ENCODE measurements at places on chromosomes 5 and 9.

GRCh38 chr5:76947082-76947503 lies 5.8 kb upstream of the CRHBP start:
- DNase-seq: no peak

DNA sequence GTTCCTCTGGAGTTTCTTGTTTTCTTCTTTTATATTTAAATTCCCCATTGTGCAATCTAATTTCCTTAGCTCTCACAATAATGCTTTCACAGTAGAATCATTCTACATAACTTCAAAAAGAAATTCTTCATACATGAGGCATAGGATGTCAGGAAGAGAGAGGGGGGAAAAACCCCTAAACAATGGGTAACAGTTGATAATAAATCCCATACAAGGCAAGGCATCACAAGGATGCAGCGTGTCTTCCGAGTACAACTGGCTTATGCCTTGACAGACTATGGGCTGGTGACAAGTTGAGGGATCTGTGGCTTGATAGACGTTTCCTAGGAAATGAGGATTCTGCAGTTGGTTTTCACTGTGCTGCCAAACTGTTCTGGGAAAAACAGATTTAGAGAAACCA lies 247.4 kb downstream of the ARL15 start:
- DNase-seq: no peak

DNA sequence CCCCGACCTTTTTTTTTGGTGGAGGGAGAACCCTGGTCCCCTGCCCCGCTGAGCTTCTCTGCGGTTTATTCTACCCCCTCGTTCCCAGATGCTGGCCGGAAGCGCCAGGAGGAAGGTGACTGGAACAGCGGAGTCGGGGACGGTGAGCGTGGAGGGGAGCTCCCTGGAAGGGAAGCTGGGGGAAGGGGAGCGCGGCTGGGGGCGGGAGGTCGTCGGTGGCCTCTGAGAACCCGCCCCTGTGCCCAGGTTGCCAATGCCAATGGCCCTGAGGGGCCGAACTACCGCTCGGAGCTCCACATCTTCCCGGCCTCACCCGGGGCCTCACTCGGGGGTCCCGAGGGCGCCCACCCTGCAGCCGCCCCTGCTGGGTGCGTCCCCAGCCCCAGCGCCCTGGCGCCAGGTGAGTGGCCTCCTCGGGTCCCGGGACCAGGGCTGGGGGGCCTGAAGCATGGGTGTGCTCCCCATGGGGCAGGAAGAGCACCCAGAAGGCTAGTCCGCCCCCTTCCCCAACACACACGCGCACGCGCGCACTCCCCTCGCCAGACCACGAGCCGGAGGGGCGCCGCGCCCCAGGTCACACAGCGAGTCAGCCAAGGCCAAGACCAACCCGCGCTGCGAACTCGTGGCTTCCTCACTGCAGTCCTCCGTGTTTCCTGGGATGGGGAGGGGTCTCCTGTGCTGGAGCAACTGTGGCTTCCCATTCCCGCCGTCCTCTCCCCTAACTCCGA lies 10.6 kb downstream of the MYOZ3 start:
- DNase-seq: no peak

DNA sequence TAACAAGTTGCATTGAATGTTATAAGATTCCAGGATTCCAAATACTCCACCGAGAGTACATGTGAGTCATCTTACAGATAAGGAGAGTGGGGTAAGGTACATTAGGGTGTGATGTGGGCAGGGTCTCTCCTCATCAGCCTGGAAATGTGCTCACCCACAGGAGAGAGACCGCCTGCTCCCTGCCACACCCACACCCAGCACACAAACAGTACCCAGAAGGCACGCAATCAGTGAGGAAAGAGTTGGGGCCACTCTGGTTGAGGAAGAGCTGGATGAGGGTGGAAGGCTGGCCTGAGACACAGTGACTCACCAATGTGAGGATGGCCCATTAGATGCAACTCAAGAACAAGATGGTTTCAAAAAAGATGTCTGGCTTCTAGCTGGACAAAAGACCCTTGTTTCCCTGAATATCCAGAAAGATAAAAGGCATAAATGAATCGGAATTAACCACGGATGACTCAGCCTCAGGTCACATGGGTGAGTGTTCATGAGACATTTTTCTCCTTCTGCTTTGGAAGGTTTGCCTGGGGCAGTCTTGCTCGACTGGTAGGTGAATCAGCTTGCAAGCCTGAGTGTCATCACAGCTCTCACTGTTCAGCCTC lies 51.1 kb upstream of the LHFPL2 start:
- no peak for DNase-seq

- DNase-seq: no peak
Measured at GRCh38 chr9:15178631-15179030, 128.4 kb downstream of the TTC39B start.

DNA sequence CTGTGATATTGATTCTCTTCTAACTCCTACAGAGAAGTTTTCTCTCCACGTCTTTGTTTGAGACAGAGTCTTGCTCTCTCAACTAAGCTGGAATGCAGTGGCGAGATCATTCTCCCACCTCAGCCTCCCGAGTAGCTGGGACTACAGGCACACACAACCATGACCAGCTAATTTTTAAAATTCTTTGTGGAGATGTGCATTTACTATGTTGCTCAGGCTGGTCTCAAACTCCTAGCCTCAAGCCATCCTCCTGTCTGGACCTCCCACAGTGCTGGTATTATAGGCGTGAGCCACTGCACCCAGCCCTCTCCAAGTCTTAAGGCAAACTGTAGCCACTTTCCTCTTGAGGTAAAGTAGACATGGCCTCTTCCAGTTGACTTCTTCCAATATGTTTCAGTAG lies 72.2 kb downstream of the SNX18 start:
- DNase-seq: no peak

DNA sequence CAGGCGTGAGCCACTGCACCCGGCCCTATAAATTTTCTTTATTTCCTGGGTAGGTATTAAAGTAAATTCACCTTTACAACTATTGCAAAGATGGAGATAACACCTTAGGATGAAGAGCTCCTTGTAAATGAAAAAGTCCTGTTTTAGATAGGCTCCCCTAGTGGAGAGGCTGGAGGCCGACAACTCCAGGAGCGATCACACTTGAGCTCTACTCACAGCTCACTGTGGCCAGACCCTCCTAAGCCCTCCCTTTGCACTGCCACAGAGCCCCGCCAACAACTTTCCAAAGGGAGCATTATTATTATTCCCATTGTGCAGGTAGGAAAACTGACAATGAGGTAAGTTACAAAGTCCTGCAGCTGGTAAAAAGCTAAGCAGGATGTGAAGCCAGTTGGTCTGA lies 139.1 kb upstream of the ERCC6L2 start:
- DNase-seq: no peak

DNA sequence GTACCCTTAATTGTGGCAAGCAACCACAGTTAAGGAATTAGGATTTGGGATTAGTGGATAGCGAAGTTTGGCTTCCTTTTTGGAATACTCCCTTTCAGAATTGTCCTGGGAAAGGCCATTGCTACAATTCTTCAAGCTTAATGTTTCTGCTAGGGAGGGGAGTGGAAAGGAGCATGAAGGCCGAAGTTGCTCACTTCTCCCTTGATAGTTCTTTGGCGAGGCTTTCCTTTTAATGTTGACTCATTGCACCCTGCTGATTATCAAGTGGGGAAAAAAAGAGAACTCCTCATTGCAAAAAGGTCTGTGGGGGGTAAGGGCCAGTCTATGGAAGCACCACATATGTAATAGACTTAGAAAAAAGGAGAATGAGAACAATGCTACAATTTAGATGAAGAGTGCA lies 30.7 kb downstream of the GRIN3A start:
- DNase-seq: no peak

GRCh38 chr9:132857031-132857430 lies 21.1 kb downstream of the AK8 start:
- DNase-seq: no peak

- no peak for DNase-seq
Measured at GRCh38 chr5:148776780-148777179, 49.6 kb upstream of the ADRB2 start.

DNA sequence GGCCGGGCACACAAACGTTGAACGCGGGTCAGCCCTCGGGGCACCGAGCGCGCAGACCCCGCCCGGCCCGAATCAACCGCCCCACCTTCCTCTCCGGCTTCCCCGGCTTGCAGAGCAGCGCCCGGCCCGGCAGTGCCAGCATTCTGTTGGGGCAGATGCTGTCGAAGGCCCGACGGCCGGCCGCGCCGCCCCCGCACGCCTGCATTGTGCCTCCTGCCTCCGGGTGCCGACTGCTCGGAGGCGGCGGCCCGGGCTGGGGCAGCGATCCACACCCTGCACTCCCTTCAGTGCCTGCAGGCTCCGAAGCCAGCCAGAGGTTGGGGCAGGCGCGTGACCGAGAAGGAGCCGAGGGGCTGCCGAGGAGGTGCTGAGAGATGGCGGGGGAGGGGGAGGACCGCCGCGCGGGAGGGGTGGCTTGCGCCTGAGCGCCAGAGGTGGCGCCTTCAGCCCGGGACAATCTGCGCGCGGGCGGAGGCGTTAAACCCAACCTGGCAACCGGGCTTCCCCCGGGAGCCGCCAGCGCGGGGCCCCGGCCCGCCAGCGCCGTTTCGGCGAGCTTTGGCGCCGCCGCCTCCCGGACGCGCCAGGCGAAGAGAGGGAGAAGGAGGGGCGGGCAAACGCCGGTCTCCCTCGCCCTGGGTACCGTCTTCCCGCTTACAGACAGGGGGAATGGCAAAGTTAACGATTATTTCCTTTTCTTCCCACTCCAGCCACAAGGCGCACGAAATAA lies at the start of gene MCIDAS:
TSS of gene MCIDAS (minus strand) at position 382 of the 730 bp plus-strand sequence. CDS start at position 205, 177 bp downstream.
- peak; percentile 63 for DNase-seq

GRCh38 chr5:170173227-170173626 lies 59.6 kb upstream of the C5orf58 start:
- DNase-seq: no peak

- no peak for DNase-seq
Measured at GRCh38 chr9:134945509-134946275, 28.0 kb upstream of the FCN1 start.

GRCh38 chr9:91800473-91801030 lies 149.5 kb downstream of the ROR2 start:
- DNase-seq: no peak

- no peak for DNase-seq
Measured at GRCh38 chr9:65409471-65409980, 124.5 kb upstream of the FOXD4L5 start.

- no peak for DNase-seq
Measured at GRCh38 chr5:80268916-80269315, 13.1 kb upstream of the SERINC5 start.

GRCh38 chr5:174810796-174811195 lies 86.4 kb downstream of the MSX2 start:
- DNase-seq: no peak

DNA sequence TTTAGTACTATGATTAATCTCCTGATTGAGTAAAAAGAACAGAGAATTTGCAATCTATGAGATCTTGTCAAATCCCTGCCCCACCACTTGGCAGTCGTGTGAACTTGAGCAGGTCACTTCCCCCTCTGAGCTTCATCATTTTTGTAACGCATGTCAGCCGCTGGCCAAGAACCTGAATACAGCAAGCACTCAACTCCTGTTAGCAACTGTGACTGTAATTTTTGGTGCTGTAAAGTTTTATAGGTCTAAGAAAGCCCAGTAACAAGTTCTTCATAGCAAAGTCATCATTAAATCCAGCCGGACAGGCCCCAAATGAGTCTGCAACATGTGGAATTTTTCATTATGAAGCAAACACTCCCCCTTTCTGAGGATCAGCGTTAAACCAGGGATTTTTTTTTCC lies 49.4 kb downstream of the DRD1 start:
- no peak for DNase-seq

DNA sequence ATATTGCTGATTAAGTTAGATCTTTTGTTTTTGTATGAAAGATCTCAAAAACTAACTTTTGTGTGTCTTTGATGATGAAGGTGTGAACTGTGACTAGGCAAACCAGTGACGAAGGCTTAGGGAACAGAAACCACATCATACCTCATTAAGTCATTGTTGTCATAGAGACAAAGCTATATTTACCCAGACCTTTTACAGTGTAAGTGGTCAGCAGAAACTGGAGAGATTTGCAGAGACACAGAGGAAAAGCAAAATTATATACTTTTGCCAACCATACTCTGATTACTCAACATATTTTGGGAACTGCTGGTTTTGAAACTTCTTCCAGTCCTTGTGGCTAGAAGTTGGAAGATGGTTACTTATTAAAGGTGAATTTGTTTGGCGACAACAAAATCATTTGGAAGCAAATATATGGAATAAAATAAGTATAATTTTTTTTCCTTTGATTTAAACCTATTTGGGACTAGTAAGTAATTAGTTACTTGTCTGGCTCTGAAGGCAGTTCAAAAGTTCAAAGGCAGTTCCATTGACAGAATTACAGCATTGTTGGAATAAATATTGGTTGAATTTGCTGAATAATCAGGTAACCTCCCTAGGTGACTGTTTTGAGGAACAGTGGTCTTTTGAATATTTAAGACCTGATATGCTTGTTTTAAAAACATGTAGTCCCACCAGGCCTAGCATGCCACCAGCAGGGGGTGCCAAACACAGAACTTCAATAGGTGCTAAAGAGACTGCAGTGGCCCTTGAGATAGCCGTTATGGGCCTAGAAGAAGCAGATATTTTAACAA lies 103.8 kb downstream of the RPS23 start:
- no peak for DNase-seq

DNA sequence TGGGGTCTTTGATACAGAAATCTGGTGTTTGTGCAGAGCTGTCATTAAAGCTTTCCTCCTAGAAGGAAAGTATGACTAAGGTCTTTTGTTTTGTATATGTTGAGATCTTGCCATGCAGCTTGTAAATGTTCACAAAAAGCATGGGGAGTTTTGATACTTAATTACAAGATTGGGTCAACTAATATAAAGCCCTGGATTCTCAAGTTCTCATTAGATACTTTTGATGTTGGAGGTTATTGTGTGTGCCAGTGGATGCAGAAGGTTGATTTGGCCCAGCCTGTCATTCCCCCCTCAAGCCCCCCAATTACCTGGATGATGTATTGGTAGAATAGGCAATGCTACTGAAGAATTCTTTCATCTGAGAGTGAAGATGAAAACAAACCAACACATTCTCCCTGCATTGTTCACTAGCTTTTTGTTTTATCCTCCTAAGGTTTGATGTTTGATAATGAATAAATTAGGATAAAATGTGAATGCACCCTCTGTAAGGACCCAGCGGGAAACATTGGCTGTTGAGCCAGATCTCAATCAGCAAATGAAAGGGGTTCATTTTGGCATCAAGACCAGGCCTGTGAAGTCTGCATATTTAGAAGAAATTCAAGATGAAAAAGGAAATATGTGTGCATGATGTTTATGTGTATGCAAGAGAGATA lies 61.9 kb upstream of the ADAMTS19 start:
- DNase-seq: no peak

- no peak for DNase-seq
Measured at GRCh38 chr9:87008667-87009066, 61.4 kb upstream of the GAS1 start.

- DNase-seq: no peak
Measured at GRCh38 chr5:10324518-10325370, 17.0 kb upstream of the CMBL start.

DNA sequence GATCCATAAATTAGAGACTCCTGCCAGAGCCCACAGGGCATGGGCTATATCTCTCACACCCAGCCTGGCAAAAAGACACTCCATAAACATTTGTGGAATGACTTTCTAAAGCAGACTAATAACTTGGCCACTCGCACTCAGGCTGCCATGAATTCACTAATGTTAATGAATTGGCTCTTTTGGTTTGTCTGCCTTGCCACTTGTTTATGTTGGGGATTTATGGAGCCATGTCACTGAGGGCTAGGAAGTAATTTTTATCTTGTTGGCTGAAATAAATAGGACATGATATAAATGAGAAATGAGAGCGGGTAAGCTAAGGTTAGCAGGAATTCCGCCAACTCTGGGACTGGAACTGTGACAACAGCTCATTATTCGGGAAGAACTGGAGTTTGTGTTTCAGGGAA lies 55.2 kb downstream of the DROSHA start:
- DNase-seq: no peak
